Ammon's horn (tissue), 1 donor: ENCODE measurements at places on chromosomes 3 and 15.

GRCh38 chr15:28935316-28935715 lies 49.5 kb downstream of the APBA2 start:
- no peak for DNase-seq

GRCh38 chr3:34988296-34988695 lies 651.0 kb upstream of the ARPP21 start:
- DNase-seq, result no peak

GRCh38 chr3:150303768-150304167 lies 104.3 kb upstream of the TSC22D2 start:
- no peak for DNase-seq

- DNase-seq, result peak; percentile 58
These were observed 359.6 kb downstream of the NTRK3 start for GRCh38 chr15:87896936-87897335.

DNA sequence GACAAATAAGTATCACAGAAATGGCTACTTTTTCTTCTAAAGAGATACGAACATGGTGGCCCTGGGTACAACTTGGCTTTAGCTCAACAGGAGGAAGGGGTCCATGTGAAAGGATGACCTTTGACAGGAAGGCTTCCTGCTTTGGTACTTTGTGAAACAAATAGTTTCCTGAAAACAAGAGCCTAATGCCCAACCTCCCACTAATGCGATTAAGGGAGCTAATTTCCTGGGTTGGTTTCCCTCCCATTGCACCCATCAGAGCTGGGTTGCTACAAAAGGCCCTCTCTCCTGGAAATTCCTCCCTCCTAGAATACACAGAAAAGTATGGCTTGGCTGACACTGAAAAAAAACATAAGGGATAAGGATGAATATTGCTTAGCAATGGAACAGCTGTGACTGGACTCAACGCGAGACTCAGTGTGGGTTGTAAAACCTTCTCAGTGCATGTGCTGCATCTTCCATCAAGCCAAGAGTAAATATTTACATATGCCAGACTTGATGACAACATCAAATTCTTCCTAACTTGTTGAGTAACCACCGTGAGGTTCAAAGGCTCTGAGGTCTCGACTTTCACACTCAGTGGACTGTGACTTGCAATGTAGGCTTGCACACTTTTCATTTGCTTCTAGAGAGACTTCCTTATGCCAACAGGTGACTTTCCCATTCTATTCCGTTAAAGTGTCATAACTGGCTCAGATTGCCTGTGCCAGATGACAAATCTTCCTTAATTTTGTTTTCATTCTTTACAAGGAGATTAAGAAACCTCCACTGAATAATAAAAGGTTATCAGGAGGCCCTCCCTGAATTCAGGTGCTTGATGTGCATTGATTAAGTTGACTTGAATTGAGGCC lies 60.1 kb downstream of the ADAMTS9 start:
- DNase-seq, result no peak

DNA sequence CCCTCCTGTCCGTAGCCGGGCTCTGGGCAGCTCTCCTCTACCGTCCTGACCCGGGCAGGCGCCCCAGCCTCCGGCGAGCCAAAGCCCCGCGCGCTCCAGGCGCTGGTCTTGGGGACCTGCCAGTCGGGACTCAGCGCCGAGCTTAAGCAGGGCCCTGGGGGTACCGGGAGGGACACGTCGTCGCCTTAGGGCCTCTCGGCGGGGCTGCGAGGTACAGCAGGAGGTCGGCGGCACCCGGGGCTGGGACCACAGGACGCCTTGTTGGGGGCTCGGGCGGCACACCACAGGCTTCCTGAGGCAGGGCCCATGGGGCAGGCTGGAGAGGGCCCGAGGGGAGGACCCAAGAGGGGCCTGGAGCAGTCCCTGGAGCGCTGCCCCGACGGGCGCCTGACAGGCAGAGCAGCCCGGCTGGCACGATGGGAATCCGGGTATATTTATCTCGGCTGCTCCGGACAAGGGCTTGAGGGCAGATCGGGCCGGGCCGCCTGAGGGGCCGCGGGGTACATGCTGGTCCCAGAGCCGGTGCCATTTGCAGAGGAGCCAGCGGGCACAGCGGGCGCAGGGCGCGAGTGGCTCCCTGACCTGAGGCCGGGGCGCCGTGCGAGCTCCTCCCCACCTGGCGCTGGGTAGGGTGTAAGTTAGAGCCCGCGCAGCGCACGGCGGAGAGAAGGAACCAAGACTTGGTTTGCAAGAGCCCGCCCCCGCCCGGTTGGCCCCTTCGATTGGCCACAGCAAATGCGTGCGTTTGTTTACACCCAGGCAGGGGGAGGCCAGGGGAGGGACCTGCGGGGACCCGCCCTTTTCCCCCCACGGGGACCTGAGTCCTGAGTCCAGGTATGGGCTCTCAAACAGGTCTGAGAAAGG lies 574 bp downstream of the SLC38A3 start:
- DNase-seq, result no peak

GRCh38 chr15:42352401-42352800 lies 6.9 kb upstream of the CAPN3 start:
- DNase-seq, result no peak

DNA sequence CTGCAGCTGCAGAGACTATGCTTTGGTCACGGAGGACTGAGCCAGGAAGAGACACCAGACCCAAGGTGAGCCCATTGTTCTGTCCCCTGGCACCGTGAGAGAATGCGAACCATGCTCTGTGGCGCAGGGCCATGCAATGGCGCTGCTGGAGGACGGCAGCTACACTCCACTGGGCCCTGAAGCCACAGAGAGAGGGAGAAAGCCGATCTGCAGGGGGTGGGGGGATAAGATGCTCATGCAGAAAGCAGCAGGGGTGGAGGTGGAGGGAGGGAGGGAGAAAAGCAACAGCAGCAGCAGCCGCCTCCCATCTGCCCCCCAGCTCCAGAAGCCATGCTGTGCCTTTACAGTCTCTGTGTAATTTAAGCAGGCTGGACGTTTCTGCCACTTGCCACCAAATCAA lies 5.3 kb downstream of the BDH1 start:
- DNase-seq, result no peak

- DNase-seq, result peak; percentile 8
These were observed 340.2 kb upstream of the CBLB start for GRCh38 chr3:106208967-106209366.

GRCh38 chr3:23836536-23837230 lies 30.9 kb downstream of the UBE2E1 start:
- DNase-seq, result no peak

GRCh38 chr15:71715914-71716313 lies 94.4 kb upstream of the NR2E3 start:
- DNase-seq, result no peak

GRCh38 chr3:71900057-71900456 lies 115.1 kb upstream of the PROK2 start:
- DNase-seq, result no peak

DNA sequence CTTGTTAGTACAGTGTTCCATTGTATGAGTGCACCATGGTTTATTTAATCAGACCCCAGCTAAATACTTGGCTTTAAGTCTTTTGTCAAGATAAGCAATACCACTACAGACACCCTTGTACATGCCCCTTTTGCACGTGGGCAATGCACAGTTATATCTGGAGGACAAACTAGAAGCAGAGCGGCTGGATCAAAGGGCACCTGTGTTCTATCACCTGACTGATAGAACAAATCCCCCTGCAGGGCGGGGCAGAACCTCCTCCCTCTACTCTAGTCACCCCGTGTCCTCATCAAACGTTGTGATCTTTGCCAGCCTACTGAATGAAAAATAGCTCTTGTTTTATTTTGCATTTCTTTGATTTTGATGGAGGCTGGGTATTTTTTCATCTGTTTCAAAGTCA lies 314.9 kb downstream of the TLE3 start:
- DNase-seq, result no peak

DNA sequence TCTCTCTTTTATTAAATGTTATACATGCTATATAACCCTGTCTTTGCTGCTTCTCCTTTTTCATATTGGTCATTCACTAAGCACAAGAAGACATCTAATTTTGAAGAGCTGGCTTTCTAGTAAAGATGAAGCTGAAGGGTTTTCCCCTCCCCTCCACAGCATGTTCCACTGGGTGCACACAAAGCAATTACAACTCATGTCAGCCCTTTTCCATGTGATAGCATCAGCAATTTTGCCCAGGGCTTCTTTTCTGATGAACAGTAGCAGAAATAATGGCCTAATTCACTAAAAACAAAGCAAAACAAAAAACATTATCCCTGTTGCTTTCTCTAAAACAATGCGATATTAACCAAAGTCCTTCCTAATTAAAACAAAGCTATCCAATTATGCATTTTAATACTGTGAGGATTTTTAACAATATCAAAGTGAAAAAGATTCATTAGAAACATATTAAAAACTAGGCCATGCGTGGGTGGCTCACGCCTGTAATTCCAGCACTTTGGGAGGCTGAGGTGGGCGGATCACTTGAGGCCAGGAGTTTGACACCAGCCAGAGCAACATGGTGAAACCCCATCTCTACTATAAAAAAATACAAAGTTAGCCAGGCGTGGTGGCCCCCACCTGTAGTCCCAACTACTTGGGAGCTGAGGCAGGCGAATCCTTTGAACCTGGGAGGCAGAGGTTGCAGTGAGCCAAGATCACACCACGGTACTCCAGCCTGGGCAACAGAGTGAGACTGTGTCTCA lies 12.2 kb upstream of the PIK3R4 start:
- no peak for DNase-seq

GRCh38 chr3:150775001-150775599 lies 12.1 kb upstream of the SIAH2 start:
- DNase-seq, result no peak

DNA sequence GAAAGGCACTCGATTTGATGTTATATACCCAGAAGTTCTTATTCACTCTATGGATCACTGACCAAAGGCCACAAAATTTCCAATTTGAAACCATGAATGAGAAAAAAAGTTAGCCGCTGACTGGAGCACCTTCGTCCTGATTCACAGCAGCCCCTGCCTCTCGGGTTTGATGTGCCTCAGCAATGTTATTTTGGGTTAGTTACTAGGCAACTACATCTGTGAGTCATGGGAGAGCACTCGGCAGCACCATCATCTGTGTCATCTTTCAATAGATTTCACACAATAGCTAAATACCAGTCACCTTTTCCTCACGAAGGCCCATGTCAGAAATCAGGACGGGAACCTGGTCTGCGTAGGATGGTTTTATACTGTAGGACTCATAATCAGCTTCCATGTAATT lies 269.2 kb downstream of the ZBBX start:
- DNase-seq, result peak; percentile 67

GRCh38 chr3:152314677-152315353 lies 46.1 kb downstream of the MBNL1 start:
- no peak for DNase-seq

DNA sequence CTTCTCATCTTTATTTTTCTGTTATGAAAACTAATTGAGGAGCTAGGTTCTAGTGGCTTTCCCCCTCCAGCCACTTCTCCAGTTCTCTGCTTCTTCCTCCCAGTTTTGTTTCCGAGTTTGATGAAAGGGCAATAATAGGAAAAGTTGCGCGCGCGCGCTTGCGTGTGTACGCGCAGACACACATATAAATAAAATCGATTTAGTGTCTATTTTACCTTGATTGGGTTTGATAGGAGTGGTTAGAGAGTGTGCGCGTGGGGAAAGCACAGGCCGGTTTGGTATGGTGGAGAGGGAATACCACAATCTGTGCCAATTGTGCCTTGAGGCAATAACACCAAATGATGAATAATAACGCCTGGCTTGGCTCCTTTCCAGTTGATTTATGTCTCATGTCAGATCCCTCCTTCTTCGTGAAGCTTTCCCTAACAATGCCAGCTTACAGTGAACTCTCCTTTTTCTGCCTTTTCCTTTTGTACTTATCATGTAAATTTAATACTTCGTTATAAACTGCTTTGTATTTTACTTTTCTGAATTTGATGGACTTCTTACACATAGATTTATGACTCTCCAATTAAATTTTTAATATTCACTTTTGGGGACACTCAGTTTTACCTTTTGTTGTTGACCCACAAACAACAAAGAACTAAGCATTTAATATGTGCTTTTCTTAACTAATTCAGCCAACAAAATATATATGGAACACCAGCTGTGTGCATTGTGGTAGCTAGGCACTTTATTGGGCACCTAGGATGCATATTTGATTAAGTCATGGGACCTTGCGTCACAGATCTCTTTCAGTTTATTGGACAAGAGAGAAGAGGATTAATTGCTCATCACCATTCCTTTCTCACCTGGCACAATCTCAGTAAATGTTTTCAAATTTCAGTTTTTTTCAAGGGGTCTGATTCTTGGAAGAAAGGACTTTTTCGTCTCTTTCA lies 1.7 kb downstream of the TIPARP start:
- no peak for DNase-seq

DNA sequence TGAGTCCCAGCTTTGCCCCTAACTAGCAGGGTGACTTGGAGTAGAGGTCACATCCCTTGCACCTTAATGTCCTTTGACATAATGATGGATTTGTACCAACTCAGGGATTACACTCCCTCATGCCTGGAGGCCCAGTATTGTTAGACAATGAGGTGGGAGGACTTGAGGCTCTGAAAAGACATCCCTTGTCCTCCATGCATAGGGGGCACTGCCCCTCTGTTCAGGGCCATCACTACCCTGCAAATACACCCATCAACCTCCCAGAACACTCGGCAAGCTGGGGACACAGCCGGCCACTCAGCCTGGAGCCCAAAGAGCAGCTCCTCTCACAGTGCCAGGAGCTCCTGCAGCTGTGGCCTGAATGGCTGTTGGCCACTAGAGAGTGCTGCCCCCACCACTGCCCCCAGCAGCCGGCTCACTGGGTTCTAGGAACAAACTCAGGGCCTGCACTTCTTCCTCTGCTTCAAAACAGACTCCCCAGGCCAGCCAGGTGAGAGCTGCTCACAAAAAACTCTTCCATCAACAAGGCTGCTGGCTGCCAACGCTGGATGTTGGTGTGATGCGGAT lies 90.2 kb downstream of the GABRB3 start:
- no peak for DNase-seq

DNA sequence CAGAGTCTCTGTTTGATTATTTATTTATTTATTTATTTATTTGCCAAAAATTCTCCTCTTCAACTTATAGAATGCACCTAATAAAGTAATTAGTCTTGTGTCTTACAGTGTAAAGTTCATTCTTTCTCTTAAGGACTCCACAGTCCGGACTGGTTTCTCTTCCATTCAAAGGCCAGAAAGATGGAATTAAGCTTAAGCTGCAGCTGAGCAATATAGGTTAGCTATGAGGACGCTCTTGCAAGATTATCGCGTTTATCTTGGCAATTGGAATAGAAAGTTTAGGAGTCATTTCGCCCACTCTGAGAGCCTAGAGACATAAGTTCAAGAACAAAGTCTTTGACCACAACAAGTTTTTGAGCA lies 15.0 kb downstream of the TAGLN3 start:
- DNase-seq, result no peak

GRCh38 chr3:126408099-126408498 lies 13.4 kb downstream of the CFAP100 start:
- no peak for DNase-seq

- DNase-seq, result no peak
These were observed 27.6 kb downstream of the RUBCN start for GRCh38 chr3:197709135-197709534.

GRCh38 chr3:126721246-126721645 lies 17.2 kb downstream of the CHCHD6 start:
- no peak for DNase-seq

- DNase-seq, result no peak
These were observed 662.9 kb upstream of the TBL1XR1 start for GRCh38 chr3:177860184-177860583.

- no peak for DNase-seq
These were observed 18.3 kb upstream of the TMEM158 start for GRCh38 chr3:45244356-45244755.
